ENCODE measurements at places on chromosomes 1 and 21.

DNA sequence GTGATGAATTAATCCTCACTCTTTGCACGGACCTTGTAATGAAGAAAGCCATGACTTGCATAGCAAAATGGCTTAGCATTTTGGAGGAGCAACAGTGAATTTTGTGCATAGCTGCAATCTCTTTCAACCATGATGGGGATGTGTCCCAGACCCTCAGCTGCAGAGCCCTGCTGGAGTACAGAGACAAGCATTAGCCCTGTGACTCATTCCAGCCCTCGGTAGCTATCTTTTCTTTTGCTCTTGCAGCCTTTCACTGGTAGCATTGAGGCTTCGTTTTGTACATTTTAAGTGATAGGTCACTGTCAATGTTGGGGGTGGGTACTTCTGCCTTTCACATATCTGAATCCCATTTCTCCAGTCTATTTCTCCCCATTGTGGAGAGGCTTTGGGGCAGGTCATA is 58.4 kb downstream of the SLC35F3 start:
- DNase-seq, result no peak
- no peak overlapping the region for H3K27ac ChIP-seq
- no peaks in the 10 kb centered on the region for H3K36me3 ChIP-seq
- H3K4me3 ChIP-seq, result no peak overlapping the region

- no peak for DNase-seq
- peaks cover 3% of the 10 kb centered on the region for H3K27me3 ChIP-seq
- peak overlapping the region; percentile 67 for H3K27ac ChIP-seq
- no peak overlapping the region for H3K4me3 ChIP-seq
- peaks cover 77% of the 10 kb centered on the region for H3K4me1 ChIP-seq
- no peaks in the 10 kb centered on the region for H3K36me3 ChIP-seq
Observed at GRCh38 chr21:43304206-43304605, 122.7 kb downstream of the SIK1 start.

DNA sequence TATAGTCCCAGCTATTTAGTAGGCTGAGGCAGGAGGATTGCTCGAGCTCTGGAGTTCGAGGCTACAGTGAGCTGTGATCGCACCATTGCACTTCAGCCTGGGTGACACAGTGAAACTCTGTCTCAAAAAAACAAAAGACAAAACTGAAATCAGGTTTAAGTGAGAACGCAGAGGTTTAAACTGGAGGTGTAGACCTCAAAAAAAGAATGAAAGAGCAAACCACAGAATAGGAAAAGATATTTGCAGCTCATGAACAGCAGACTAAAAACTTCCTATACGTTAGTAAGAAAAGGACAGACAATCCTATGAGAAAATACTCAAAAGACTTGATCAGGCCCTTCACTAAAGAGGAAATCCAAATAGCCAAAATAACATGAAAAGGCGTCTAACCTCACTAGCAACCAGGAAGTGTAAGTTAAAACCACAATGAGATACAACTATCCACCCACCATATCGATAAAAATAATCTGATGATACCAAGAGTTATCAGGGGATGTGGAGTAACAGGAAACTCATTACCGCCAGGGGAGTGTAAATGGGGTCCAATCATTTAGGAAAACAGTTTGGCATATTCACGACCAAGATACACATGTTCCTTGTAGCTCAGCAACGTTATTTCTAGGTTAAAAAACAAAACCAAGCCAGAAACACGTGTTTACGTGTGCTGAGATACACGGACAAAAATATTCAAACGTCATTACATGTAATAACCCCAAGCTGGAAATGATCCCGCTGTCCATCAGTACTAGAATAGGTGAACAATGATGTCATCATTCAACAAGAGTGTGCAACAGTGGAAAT is 9.8 kb downstream of the TNFRSF9 start:
- no peaks in the 10 kb centered on the region for H3K4me1 ChIP-seq
- H3K36me3 ChIP-seq, result no peaks in the 10 kb centered on the region
- H3K27me3 ChIP-seq, result peaks cover 49% of the 10 kb centered on the region
- no peak overlapping the region for H3K27ac ChIP-seq
- H3K4me3 ChIP-seq, result no peak overlapping the region

DNA sequence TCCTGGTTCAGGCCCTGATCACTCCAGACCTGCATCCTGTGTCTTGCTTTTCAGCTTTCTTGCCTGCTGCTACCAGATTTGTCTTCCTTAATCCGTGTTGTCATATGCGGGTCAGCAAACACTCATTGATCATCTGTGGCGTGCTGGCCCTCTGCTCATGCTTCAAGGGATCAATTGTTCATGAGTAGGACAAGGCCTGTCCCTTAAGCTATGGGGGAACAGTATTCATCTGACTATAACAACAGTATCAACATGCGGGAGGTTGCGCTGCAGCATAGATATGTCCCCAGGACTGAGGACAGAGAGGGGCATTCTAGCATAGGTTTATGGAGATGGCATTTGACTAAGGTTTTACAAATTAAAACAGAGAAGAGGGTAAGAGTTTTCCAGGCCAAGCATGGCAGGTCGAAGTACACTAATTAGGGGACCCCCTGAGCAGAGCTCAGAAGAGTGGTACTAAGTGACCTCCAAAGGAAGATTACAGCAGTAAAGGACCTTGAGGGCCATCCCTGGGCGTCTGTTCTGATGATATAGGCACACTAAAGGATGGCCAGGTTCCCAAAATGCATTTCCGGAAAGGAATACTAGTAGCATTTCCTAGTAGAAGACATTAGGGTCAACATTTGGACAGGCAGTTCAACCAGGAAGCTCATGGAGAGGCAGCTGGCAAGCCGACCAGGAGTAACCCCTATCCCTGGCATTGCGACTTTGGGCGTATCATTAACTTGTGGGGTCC is 811 bp upstream of the ZNF672 start:
- DNase-seq, result peak; percentile 50
- H3K27me3 ChIP-seq, result no peaks in the 10 kb centered on the region
- H3K4me1 ChIP-seq, result peaks cover 38% of the 10 kb centered on the region
- H3K27ac ChIP-seq, result peak overlapping the region; percentile 99
- H3K4me3 ChIP-seq, result peak overlapping the region; percentile 75

- no peaks in the 10 kb centered on the region for H3K27me3 ChIP-seq
- H3K27ac ChIP-seq, result no peak overlapping the region
- DNase-seq, result peak; percentile 74
Observed at GRCh38 chr1:201184307-201185122, 6.1 kb upstream of the IGFN1 start.

DNA sequence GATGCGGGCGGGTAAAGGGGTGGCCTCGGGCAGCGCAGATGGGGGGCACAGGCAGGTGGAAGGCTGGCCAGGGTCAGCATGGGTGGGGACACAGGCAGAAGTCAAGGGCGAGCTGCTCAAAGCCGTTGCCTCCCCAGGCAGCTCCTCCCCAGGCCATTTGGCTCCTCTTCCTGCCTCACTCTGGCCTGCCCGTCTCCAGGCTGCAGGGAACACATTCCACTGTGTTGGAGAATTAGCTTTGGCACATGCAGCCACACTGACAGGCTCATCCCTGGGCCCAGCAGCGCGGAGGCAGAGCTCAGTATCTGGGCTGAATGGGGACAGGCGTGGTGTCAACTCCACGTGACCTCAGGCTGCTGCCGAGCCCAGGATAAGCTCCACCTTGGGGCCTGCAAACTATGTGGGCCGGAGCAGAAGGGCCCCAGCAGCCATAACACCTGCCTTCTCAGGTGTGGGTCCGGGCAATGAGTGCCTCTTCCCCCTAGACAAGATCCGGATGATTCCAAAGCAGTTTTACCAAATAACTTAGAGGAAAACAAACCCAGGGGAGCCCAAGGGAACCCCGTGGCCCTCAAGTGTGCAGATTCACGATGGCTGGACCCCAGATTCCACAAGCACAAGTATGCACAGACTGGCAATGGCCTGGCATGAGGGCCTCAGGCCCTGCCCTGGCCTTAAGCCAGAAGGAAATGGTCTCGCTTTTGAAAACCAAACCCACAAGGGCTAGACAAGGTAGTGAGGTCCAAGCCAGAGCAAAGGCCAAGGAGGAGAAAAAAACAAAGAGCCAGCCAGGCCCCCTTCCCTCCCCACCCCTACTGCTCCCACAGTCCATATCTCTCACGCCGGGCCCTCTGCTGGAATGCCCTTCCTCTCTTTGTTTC is 40.2 kb downstream of the HSPG2 start:
- no peaks in the 10 kb centered on the region for H3K27me3 ChIP-seq
- H3K4me3 ChIP-seq, result no peak overlapping the region
- H3K27ac ChIP-seq, result peak overlapping the region; percentile 58
- H3K36me3 ChIP-seq, result peaks cover 24% of the 10 kb centered on the region

DNA sequence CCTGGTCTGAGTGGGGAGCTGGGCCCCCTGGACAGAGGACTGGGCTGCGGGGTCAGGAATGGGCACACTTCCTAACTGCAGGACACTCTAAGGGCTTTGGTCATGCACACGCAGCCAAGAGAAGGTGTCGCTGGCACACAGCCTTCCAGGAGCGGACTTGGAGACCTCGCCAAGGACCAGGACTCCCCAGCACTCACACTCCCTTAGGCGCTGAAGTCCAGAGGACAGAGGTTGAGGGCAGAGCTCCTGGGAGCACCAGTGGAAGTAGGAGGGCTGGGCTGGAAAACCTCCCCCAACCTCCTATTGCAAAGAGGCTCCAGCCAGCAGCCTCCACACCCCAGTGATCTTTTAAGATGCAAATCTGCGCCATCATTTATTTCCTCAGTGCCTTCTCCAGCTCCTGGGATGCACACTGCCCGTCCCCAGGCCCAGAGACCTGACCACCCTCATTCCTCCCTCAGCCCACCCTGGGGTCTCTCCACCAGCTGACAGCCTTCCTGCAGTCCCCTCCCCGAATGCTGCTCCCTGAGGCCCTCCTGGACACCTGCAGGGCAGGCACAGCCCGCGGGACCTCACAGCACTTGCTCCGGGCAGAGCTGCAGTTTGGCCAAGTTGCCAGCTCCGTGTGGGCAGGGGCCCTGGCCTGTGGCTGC is 3.0 kb downstream of the TSPEAR start:
- H3K27ac ChIP-seq, result no peak overlapping the region
- no peaks in the 10 kb centered on the region for H3K36me3 ChIP-seq
- H3K4me3 ChIP-seq, result no peak overlapping the region
- H3K27me3 ChIP-seq, result peaks cover 92% of the 10 kb centered on the region

GRCh38 chr1:22709227-22709626 is 1.4 kb upstream of the EPHB2 start:
- H3K36me3 ChIP-seq, result no peaks in the 10 kb centered on the region
- no peak overlapping the region for H3K4me3 ChIP-seq
- peaks cover 21% of the 10 kb centered on the region for H3K4me1 ChIP-seq
- peaks cover 17% of the 10 kb centered on the region for H3K27me3 ChIP-seq

DNA sequence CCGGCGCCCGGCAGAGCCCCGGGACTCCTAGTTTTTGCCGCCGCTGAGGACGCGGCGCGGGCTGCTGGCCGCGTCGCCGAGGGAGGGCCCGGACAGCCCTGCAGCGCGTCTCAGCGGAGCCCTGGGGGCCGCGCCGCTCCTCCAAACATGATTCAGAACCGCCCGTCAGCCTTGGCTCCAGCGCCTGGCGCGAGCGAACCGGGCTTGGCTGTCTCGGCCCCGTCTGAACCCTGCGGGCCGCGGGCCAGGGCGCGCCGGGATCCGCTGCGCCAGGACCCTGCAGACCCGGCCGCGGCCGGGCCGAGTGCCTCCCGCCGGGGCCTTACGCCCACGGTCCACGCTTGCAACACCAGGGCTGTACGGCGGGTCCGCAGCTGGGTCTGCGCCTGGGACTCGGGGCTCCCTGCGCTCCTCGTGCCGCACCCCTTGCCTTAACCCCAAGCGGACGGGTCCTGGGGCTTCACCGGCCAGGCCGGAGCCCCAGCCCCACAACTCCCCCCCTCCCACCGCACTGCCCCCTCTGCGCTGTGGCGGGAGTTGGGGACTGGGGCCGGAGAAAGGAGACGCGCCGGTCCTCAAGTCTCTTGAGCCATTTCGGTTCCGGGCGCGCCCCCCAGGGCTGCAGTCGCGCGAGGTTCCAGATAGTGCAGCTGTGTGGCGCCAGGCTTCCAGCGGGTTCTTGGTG is 48.4 kb upstream of the CD34 start:
- H3K27me3 ChIP-seq, result no peaks in the 10 kb centered on the region
- H3K4me1 ChIP-seq, result peaks cover 36% of the 10 kb centered on the region
- peak; percentile 91 for DNase-seq
- H3K27ac ChIP-seq, result peak overlapping the region; percentile 84

DNA sequence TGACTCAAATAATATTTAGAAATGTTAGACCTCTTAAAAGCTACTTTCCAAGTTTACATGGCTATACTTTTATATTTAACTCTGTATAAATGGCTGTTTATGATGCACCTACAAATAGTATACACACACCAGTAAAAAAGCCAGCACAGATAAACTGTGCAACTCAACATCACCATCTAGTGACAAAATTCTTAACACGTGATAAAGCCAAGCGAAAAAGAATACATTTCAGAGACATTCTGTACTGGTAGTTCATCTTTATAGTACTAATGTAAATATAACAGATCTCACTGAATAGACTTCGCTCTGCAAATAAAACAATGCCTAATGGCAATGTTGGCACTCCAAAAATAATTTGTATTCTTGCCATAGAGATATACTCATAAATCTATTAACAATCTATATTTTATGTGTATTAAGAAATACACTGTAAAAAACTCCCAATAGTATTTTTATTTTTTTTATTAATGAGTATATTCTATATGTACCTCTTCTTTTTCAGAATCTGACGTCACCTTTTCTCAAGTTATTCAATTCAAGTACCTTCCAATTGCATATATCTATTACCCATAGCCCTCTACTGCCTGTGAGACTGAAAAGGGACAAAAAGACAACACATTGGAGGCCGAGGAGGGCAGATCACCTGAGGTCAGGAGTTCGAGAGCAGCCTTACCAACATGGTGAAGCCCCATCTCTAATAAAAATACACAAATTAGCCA is 100.2 kb downstream of the DPYD start:
- H3K27me3 ChIP-seq, result no peaks in the 10 kb centered on the region
- no peak for DNase-seq
- no peaks in the 10 kb centered on the region for H3K36me3 ChIP-seq
- H3K4me1 ChIP-seq, result no peaks in the 10 kb centered on the region
- no peak overlapping the region for H3K4me3 ChIP-seq

DNA sequence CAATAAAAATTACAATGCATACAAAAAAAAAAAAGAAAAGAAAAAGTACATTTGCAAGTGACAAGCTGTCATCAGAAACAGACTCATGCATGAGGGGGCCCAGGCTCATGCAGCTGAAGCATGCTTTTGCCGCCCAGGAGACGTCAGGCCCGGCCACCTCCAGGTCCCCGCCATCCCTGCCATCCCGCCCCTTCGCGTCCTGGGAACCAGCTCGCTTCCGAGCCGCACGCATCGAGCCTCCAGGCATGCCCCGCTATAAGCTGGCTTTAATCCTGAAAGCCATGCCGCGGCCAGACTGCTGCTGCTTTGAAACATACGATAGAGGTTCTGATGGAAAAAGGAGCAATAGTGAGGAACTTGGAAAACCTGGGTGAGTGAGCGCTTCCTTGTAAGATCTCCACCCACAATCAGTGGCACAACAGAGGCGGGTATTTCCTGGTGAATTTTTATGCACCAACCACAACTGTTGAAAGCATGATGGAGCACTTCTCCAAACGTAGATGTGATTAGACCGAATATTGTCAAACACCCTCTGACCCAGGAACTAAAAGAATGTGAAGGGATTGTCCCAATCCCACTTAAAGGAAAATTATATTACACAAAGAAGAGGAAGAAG is 113.7 kb downstream of the FAF1 start:
- H3K27ac ChIP-seq, result no peak overlapping the region
- H3K27me3 ChIP-seq, result no peaks in the 10 kb centered on the region

Measured in suprapubic skin (tissue), 4 donors.